AG04449 (cell line): ENCODE measurements at places on chromosomes 6 and 20.

- no peak for DNase-seq
Observed at GRCh38 chr6:45480752-45481415, 103.2 kb upstream of the SUPT3H start.

- no peak for DNase-seq
Observed at GRCh38 chr20:61575151-61575937, 323.3 kb downstream of the CDH4 start.

GRCh38 chr20:38585404-38586180 lies 4.6 kb downstream of the ADIG start:
- no peak for DNase-seq

- no peak for DNase-seq
Observed at GRCh38 chr6:112367628-112368027, 20.5 kb downstream of the RFPL4B start.

GRCh38 chr6:35729722-35730121 lies 7.1 kb upstream of the ARMC12 start:
- no peak for DNase-seq

GRCh38 chr20:35150846-35151579 lies 3.9 kb upstream of the EDEM2 start:
- no peak for DNase-seq

- DNase-seq, result no peak
Observed at GRCh38 chr6:33693186-33694105, 18.1 kb downstream of the UQCC2 start.

- no peak for DNase-seq
Observed at GRCh38 chr6:31287619-31288018, 15.7 kb upstream of the HLA-C start.
